ENCODE measurements at places on chromosomes 16 and 17.
A peak's percentile ranks its signal among the peaks of the same experiment; 100 is the strongest.

DNA sequence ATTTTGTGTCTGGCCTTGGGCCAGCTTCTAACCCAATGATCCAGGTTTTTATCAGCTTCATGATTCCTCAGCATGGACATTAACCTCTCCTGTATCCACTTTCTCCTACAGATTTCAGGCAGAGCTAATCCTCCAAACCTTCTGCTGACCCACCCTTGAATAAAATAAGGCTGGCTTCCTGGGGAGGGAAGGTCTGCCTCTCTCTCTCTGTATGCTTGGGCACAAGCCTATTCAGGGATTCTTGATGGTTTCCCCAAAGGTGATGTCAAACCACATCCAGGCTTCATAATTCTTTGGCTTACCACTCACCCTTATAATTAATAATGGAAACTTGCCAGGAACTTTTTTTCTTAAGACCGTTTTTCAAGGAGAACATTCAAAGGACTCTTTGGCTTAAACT lies 240.1 kb downstream of the UTP18 start:
- DNase-seq = no peak

- DNase-seq = no peak
Observed at GRCh38 chr17:81036197-81036941, 1.4 kb downstream of the BAIAP2 start.

GRCh38 chr17:29645515-29646051 lies 22.9 kb upstream of the CORO6 start:
- no peak for DNase-seq

GRCh38 chr16:80417706-80418271 lies 123.0 kb upstream of the DYNLRB2 start:
- no peak for DNase-seq

- DNase-seq = no peak
Observed at GRCh38 chr16:73018821-73019456, 29.0 kb downstream of the ZFHX3 start.

GRCh38 chr16:12157517-12158093 lies 181.1 kb downstream of the SNX29 start:
- no peak for DNase-seq

DNA sequence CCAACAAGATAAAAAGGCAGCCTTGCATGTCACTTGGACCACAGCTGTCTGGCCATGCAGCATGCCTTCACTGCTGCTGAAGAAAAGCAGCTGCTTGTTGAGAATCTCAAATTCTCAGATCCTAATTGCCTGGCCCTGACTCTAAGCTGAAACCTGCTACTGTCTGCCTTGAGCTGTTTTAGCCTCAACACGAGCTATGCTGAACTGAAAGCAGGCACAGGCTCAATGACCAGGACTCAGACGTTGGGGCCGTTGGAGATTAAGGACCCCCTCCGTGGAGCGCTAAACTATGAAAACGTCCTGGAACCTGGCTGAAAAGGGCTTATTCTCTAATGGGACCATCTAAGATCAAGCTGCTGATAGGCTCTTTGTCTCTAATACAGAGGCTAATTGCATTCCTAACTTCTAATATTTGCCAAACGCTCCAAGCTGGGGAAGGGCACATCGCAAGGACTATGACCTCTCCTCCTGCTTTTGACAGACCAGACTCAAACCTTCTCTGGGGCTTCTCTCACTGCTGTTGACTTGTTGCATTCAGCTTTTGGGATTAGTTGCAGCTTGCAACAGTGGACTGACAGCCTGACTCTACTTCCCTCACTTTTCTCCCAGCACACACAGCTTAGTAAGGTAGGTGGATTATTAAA lies 4.6 kb upstream of the PLK1 start:
- no peak for DNase-seq

- no peak for DNase-seq
Observed at GRCh38 chr17:29958947-29959657, 17.7 kb downstream of the EFCAB5 start.

GRCh38 chr17:78583091-78583490 lies 5.9 kb upstream of the DNAH17 start:
- no peak for DNase-seq

- DNase-seq = no peak
Observed at GRCh38 chr17:54945671-54946070, 22.8 kb downstream of the COX11 start.

GRCh38 chr16:57788252-57788841 lies 13.9 kb downstream of the KIFC3 start:
- no peak for DNase-seq

- DNase-seq = no peak
Observed at GRCh38 chr17:20046629-20047028, 37.5 kb downstream of the SPECC1 start.

- DNase-seq = no peak
Observed at GRCh38 chr16:86953631-86954391, 363.4 kb downstream of the C16orf95 start.

- DNase-seq = no peak
Observed at GRCh38 chr17:48907713-48908046, 527 bp upstream of the UBE2Z start.

DNA sequence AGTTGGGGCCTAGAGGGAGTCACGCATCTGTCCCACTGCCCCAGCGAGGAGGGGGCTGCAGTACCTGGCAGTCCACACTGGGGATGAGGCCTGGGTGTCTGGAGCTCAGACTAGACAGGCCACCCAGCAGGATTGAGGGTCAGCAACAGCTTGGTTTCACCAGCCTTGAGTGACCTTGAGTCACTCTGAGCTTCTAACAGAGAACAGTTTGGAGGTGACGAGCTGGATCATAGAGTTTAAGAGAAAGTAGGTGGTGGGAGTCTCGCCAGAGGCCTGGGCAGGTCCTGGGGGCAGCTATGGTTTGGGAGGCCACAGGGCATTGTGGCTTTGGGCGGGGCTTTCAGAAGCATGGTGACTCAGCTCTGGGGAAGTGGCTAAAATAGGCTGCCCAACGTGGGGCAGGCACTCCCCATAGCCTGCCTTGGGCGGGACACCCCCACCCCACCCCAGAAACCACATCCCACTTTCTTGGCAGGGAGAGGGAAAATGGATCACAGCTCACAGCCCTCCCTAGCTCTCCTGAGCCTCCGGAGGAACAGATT lies 20.5 kb downstream of the CDC42EP4 start:
- DNase-seq = no peak

GRCh38 chr17:10195090-10195805 lies 3.2 kb downstream of the GAS7 start:
- no peak for DNase-seq

- no peak for DNase-seq
Observed at GRCh38 chr17:65389426-65389825, 172.0 kb downstream of the AXIN2 start.

GRCh38 chr16:30741461-30741914 lies 6.7 kb upstream of the PHKG2 start:
- no peak for DNase-seq

DNA sequence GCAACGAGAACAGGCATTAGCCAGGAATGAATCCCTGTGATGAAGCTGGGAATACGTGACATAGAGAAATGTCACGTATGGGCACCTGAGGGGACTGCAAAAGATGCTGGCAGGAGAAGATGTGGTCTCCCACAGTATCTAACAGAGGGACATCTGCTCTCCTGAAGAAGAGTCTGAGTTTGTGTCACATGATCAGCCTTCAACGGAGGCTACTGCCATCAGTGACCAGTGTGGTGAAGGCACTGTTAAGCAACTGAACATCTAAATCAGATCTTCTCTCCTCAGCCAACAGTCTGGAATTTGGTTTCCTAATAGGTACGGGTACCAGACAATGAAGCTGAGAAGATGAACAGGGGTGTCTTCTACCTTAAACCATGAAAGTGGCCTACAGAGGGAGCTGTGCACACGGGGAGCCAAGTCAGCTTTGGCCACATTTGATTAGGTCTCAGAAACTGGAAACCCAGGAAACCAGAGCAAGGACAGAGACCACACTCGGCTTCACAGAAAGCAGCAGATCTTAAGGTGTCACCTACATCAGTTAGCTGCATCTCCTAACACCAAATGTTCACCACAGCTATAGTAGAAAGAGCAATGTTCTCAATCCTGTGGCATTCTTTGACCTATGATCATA lies 41.8 kb downstream of the BRD7 start:
- peak; percentile 57 for DNase-seq

DNA sequence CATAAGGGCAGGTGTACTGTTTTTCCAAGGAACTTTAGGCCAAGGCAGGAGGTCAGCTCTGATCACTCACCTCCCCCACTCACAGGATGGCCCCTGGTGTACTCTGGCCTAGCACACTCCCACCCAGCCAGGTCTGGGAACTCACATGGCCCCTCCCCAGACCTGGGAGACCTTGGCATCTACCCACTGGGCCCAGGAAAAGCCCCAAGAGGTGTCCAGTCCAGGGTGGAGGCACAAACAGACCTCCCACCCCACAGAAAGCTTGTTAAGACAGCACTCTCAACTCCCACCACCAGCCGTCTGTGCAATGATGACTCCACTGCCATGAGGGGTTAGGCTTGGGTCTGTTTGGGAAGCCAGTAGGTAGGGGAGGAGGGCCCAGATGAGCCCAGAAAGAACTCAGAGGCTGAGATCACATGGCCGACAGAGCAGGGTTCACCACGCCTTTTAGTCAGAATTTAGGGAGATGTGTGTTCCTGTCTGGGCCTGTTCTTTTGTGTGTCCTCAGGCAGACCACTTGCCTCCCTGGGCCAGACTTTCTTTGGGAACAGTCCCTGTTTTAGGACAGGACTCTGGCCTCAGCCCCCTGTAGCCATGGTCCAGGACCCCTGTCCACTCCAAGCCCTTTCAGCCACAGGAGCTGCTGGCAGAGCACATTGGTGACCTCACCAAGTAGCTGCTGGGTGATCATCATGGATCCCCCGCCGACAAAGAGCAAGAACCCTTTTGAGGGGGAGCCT lies 12.1 kb upstream of the CBFB start:
- DNase-seq = no peak

DNA sequence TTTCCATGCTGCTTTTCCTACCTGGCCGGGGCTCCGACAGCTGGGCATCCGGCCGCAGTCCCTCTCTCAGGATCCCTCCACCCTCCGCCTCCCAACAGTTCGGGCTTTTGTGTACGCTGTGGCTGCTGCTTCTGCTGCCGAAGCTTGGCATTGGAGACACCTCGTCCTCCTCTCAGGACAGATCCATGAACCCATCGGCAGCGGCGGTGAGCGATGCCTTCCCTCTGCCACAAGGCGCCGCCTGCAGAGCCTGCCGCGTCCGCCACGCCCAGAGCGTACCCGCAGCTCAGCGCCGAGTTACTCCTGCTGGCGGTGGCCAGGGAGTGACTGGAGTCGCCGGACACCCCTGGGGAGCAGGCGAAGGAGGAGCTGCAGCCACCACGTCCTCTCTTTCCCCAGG lies 2032.8 kb downstream of the TP53TG3F start:
- no peak for DNase-seq

GRCh38 chr17:60156746-60157145 lies 7.0 kb downstream of the CA4 start:
- no peak for DNase-seq

- DNase-seq = no peak
Observed at GRCh38 chr16:16012144-16012543, 62.7 kb downstream of the ABCC1 start.

GRCh38 chr16:138049-138417 lies 440 bp downstream of the NPRL3 start:
- DNase-seq = no peak

DNA sequence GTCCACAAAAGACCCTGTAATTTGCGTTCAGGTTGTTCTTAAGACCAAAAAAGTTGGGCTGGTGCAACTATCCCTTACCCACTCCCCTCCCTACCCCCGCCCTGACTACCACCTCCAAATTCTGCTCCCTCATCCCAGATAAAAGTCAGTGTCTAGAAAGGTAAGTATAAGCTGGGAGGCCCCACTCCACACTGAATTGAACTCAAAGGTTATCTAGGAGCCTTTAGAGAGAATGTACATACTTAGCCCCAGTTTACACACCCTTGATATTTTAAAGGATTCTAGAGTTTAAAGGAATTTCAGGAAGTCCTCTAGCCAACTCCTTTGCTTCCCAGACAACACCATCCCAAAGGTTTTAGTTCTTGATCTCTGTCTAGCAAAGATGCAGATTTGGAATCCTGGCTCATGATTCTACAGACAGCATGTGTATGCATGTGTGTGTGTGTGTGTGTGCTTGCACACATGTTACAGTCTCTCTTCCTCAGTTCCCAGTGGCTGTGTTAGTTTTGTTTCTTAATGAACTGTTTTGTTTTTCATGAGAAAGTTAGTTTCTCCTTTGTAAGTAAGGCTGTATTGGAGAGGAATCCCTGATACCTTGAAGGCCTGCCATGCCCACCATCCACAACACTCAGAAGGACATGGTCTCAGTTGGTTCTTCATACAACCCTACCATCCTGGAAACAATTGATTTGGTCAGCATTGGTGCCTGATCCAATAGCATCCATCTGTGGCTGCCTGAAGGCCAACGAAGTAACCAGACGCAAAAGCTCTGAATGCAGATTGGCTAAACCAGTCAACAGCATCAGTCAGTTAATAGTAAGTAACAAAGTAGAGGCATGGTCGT lies 281.3 kb downstream of the SOX9 start:
- no peak for DNase-seq

DNA sequence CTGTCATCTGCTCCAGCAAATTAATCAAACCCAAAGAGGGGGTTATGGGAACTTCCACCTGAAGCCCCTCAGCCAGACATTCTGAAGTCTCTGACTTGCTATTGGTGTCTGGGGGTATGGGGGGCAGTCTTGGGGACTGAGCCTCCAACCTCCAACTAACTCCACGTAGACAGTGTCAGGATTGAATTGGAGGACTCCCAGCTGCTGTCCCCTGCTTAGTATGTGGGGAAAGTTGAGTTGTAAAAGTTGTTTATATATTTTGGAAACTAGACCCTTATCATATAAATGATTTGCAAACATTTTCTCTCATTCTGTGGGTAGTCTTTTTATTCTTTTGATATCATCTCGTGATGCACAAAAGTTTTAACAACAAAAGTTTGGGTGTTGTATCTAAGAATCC lies 689.2 kb downstream of the WWOX start:
- no peak for DNase-seq

DNA sequence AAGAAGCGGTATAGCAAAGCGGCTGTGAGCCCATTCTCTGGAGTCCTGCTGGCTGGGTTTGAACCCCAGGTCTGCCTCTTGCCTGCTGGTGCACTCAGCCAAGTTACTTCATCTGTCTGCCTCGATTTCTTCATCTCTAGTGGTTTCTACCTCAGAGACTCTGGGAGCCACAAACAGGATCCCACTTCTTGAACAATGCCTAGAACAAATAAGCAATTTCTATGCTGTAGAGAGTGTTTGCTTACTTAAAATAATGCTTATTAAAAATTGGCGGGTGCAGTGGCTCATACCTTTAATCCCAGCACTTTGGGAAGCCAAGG lies 75.5 kb downstream of the CMIP start:
- DNase-seq = no peak

GRCh38 chr17:77286641-77287431 lies 146.1 kb downstream of the SEC14L1 start:
- DNase-seq = no peak

- no peak for DNase-seq
Observed at GRCh38 chr16:57666353-57667047, 1.6 kb upstream of the ADGRG3 start.

GRCh38 chr17:7177191-7177953 lies 1.8 kb downstream of the ASGR1 start:
- peak; percentile 84 for DNase-seq

- DNase-seq = peak; percentile 11
Observed at GRCh38 chr16:88430524-88431446, 22.3 kb upstream of the ZFPM1 start.

GRCh38 chr17:41917192-41917591 lies 1.6 kb downstream of the ACLY start:
- DNase-seq = no peak

- DNase-seq = no peak
Observed at GRCh38 chr17:16515933-16516332, 23.9 kb upstream of the LRRC75A start.

Data from CD4-positive, alpha-beta T cell (primary cell).